ENCODE measurements at places on chromosomes 5 and 9.

GRCh38 chr5:103565719-103566118 lies 3.1 kb upstream of the NUDT12 start:
- no peak for DNase-seq

DNA sequence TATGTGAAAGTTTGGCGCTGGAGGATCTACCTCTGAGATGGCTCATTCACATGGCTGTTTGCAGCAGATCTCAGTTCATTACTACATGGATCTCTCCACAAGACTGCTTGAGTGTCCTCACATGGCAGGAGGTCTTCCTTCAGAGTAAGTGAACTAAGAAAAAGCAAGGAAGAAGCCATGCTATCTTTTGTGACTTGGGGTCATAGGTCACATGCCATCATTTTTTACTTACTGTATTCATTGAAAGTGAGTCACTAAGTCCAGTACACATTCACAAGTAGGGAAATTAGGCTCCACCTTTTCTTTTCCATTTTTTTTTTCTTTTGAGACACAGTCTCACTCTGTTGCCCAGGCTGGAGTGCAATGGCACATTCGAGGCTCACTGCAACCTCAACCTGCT lies 8.7 kb upstream of the CDKN2AIPNL start:
- no peak for DNase-seq

DNA sequence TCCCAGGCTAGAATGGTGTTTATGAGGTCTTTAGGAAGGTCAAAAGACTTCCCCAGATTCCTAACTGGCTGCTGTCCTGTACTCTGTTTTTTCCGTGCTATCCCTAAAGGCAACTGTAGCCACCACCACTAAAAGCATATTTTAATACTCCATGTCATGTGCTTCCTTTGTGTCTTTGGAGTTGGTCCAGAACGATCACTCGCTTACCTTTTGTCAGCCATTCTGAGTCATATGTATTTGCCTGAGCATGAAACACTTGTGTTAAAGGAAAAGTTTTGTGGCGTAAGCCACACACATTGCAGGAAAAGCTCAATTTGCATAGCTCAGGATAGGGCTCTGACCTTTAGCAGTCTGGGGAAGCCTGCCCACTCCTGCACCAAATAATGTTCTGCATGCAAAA lies 299.6 kb downstream of the NTRK2 start:
- DNase-seq, result no peak

DNA sequence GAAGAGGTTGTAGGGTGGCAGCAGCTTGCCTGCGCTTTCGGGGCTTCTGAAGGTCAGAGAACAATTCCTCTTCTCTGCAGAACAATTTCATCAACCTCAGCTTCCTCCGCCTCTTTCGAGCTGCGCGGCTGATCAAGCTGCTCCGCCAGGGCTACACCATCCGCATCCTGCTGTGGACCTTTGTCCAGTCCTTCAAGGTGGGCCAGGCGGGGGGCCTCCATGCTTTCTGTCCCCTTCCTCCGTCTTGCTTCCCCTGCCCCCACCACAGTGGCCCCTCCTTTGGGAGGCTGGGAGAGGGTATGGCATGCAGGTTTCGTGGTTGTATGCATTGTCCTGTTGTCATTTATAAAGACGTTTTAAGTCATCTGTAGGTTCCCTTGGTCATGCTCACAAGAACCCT lies 195.8 kb downstream of the CACNA1B start:
- DNase-seq, result no peak

DNA sequence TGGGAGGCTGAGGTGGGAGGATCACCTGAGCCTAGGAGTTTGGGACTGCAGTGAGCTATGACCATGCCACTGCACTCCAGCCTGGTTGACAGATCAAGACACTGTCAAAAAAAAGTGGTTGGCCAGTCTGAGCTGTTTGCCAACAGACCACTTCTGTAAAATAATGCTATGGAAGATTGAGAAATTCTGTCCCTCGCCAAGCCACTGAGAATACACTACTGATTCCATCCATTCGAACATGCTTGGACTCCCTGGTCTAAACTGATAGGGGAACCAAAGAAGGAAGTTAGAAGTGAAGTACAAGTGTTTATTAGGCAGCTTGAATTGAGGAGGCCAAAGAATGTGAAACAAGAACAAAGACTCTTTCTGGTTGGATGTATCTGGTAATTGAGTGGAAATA lies 27.2 kb downstream of the ENC1 start:
- no peak for DNase-seq

- DNase-seq, result peak; percentile 17
Observed at GRCh38 chr9:69120380-69121154, 53.5 kb upstream of the TJP2 start.

DNA sequence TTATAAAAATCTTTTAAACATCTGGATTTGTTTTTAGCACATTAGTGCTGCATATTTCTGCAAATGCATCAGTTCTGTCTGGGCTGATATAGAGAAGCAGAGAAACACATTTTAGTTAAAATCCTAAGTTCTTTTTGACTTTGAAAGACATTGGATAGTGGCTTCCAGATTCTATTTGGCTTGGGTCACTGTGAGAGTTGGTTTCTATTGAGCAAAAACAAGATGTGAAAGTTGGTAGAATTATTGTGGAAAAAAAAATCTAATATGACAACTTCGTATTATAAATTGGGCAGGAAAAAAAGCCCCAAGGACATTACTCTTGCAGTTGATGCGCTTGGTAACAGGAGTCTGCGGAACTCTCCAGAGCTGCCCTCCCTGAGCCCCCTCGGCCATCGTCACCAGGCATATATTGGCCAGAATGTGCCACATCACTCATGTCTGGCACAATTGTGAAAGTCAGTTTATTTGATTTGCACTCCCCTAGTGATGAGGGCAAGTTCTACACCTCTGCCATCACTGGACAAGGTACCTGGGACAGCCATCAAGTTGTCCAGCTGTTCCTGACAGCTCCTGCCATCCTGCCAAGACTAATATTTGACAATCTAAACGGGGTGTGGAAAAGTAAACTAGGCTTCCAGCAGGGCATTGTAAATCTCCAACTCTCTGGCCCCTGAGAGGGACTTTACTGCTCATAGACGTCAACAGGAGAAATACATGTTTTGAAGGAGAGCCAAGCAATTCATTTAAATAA lies 334.5 kb downstream of the TENT4A start:
- DNase-seq, result peak; percentile 81

DNA sequence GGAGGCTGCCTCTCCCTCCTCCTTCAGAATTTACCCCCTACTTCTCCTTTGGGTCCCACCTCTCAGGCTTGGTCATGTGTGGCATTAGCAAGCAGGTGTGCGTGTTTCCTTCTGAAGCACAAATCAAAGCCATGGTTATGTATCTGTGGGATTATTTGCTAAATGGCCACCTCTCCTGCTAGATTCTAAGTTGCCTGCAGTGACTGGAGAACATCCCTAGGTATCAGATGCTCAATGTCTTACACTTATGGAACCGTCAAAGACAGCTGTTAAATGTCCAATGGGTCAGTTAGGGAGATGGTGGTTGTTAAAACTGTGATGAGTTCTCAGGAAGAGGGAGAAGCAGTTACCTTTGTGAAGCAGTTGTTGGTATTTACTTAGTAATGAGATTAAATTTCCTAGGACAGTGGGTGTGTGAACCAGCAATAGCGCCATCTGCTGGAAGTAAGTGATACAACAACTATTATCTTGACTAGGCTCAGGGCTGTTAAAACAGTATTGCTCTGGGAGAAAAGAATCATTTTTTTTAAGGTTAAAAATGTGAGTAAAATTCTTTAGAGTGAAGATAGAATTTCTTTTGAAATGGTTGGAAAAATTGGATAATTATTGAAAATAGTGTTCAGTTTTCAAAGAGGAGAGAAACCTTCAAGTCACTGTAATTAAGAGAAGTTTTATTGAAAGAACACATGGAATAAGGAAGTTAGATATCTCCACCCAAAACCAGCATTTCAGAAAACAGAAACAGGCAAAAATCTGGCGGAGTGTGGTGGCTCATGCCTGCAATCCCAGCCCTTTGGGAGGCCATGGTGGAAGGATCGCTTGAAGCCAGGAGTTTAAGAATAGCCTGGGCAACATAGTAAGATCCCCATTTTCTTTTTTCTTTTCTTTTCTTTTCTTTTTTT lies 71.3 kb downstream of the TMC1 start:
- DNase-seq, result peak; percentile 37

- DNase-seq, result no peak
Observed at GRCh38 chr5:133927300-133928180, 40.9 kb downstream of the C5orf15 start.

DNA sequence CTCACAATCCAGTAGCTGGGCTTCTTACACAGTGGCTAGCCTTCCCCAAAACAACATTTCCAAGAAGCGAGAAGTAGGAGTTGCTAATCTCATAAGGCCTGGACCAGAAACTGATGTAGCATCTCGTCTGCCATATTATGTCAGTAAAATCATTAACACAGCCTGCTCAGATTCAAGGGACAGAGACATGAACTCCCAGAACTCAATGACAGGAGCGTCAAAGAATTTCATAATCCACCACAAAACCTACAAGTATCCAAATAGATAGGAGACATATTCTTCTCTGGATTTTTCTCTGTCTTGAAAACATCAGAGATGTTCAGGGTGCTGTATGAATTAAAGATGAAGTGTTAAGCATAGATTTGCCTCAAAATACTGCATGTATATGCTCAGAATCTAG lies 457.6 kb upstream of the ACTBL2 start:
- DNase-seq, result no peak

DNA sequence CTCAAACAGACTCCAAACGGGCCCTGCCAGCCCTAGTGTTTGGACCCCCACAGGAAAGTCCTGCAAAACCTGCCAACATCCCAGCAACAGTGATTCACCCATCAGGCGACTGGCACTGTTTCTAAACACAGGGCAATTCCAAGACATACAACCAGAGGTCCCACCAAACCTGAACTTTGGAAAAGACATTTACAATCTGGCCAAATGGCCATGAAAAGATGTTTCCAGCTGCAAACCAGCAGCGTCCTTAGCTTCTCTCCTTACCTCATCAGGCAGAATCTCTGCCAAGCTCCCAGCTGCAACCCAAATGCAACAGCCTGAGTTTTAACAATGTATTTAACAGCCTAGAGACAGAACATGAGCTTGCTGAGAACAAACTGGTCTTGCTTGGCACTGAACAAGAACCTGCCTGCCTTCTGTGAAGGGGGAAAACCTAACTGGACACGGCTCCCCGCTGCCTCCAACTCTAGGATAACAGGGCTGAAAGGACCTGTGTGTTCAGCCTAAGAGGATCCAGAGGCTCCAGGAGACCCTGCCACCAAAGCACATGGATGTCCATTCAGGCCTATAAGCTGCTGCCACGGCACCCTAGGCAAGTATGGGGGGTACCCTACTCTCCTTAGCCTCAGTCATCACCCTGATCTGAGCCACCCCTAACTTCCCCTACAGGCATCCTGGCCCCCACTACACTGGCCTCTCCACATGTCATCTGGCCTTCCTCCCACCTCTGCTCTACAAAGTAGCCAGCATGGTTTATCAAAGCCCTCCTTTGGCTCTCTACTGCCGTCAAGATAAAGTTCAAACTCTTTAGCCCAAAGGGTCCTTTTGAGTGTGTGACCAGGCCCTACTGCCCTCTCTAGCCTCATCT lies 5.6 kb downstream of the P4HA2 start:
- no peak for DNase-seq

GRCh38 chr5:108642170-108642906 lies 105.4 kb upstream of the FER start:
- peak; percentile 36 for DNase-seq

DNA sequence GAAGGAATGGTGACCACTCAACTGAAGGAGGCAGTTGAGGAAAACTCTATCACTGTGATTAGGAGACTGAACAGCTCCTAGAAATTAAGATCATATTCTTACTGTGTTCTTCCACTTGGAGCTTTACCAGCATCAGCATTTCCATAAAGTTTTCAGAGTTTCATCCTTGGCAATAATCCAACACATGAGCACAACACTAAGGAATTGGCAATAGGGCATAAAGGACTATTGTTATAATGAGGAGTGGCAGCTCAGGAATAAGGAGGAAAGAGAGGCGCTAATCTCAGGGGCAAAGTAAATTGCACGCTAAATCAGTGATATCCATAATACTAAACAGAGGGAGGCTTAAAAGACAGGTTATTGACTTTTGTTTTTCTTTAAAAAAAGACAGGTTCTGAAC lies 338.9 kb downstream of the EFNA5 start:
- no peak for DNase-seq
